ENCODE measurements at places on chromosomes 5 and 9.

- DNase-seq: no peak
These were observed 33.9 kb upstream of the TRIO start for GRCh38 chr5:14109041-14109747.

DNA sequence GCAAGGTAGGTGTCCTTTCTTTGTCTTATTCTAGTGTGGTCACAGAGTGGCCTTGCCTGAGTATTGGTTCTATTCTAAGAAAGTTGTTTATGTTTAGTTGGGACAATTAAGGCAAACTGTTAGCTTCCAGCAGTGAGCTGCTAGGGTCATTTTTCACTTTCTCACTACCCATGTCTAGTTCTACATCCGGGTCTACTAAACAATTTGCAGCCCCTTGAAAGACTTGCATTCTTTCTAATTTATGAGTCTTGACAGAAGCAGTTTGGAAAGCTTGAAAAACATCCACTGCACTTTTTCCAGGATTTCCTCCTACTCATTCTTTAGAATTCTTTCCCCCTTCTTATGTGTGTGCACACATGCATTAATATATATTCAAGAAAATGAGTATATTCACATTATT is 892.2 kb upstream of the ACO1 start:
- no peak for DNase-seq

DNA sequence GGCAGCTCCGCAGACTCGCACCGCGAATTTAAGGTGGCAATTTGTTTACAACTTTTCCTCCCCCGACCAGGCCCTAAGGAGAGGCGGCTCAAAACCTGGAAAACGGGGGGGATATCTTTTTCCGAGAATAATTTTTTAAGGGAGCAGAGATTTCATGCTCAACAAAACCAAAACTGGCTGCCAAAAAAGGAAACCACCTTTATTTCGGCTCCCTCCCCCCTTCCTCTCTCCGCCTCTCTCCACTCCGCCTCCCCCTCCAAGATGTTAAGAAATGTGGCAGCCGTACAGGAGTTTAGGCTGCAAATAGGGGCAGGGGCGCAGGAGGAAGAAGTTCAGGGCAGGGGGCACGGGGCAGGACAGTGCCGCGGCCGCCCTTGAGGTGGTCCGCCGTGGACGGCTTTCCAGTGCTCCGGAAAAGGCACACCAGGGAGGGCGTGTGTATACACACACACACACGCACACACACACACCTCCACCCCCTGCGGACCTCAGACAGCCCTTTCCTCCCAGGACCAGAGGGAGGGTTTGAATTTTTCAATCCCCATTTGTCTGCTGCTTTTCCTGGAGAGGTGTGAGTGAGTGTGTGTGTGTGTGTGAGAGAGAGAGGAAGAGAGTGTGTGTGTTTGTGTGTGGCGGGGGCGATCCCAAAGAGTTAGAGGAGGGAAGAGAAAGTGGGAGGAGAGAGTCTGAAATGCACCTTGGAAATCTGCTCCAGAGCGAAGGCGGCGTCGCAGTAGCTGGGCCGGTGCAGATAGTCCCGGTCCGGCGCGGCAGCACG is 9.1 kb downstream of the PTCH1 start:
- peak; percentile 54 for DNase-seq

- DNase-seq: no peak
These were observed 84.9 kb downstream of the RALGPS1 start for GRCh38 chr9:126999315-127000068.

- DNase-seq: no peak
These were observed 153.1 kb downstream of the CCDC192 start for GRCh38 chr5:127856292-127856691.

GRCh38 chr5:39520232-39520572 is 95.4 kb upstream of the DAB2 start:
- DNase-seq: no peak

GRCh38 chr5:130571076-130571475 is 594.0 kb downstream of the HINT1 start:
- no peak for DNase-seq

DNA sequence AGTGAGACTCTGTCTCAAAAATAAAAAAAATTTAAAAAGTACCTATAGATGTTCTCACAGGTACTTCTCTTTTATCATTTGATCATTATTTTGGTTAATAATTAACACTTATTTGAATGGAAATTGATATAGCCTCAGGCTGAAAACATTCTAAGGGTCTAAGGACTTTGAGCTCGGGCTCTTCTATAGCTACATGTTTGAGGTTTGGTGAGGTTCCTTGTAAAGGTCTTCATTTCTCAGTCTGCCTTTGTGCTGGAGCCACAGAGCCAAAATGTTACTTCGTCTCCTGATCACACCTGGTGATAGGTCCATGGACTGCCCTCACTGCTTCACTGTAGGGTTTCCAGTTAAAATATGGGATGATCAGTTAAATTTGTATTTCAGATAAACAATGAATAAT is 22.6 kb downstream of the ARHGEF37 start:
- DNase-seq: no peak

All from CD4-positive, alpha-beta T cell treated with Interleukin-10 for 1 hour (primary cell).